ENCODE measurements at places on chromosomes 4 and X.

- no peak for DNase-seq
Measured at GRCh38 chr4:151854731-151855130, 93.9 kb upstream of the GATB start.

DNA sequence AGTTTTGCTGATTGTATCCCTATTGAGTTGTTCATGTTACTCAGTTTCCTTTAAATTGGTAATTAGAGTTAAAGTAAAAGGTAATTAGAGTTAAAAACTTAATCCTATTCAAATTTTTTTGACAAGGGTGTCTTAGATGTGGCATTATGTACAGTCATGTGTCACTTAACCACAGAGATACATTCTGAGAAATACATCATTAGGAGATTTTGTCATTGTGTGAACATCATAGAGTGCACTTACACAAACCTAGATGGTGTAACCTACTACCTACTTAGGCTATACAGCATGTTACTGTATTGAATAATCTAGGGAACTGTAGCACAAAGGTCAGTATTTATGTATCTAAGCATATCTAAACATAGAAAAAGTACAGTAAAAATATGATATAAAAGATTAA lies 39.2 kb downstream of the BEX3 start:
- DNase-seq = no peak

GRCh38 chrX:19715711-19716638 lies 171.4 kb downstream of the SH3KBP1 start:
- DNase-seq = peak; percentile 26

GRCh38 chrX:68720851-68721250 lies 73.4 kb downstream of the STARD8 start:
- no peak for DNase-seq

DNA sequence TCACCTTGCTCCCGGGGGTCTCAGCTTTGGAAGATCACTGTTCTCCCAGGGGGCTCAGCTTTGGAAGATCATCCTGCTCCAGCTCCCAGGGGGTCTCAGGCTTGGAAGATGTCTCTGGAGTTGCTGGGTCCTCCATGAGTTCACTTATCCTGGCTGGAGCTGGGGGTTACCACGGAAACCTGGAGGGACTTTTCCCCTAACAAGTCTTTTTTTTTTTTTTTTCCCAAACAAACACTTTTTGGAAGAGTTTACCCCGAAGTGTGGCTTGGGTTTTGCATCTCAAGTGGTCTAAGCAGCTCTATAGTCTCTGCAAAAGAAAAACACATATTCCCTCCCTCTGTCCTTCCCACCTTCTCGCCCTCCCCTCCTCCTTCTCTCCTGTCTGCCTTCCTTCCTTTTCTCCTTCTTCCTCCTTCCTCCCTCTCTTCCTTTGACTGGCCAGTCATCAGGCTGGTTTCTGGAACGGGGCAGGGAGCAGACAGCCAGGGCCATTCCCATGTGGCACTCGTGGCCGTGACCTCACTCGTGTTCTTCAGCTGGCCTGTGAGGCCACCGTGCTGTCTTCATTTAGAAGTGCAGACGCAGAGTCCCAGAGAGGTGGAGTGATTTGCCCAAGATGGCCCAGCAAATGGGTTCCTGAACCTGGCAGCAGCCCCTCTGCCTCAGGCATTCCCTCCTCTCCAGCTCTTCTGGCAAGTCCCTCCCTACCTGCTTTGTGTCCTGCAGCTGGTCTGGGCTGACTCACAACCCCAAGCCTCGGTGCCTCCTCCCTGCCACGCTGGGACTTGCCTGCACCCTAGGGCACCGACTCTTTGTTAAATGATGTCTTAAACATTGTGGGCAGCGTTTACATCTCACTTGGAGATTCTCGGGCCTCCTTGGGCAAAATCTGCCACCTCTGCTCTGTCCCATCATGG lies 25.9 kb upstream of the HMX1 start:
- DNase-seq = no peak

All from DMS79 (cell line).